ENCODE measurements at places on chromosomes 13 and 19.

GRCh38 chr13:61192826-61193225 is 222.8 kb downstream of the PCDH20 start:
- DNase-seq: no peak

DNA sequence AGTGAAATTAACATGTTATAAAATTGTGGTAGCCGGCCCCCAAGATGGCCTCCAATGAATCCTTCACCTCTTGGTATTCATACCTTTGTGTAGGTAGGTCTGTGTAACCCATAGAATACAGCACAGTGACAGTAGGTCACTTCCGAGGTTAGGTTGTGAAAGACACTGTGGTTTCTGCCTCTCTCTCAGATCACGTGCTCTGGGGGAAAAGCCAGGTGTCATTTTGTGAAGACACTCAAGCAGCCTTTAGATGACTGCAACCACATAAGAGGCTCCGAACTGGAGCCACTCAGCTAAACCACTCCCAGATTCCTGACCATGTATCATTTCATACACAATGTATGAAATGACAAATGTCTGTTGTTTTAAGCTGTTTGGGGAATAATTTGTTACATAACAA is 9.8 kb upstream of the USPL1 start:
- no peak for DNase-seq

DNA sequence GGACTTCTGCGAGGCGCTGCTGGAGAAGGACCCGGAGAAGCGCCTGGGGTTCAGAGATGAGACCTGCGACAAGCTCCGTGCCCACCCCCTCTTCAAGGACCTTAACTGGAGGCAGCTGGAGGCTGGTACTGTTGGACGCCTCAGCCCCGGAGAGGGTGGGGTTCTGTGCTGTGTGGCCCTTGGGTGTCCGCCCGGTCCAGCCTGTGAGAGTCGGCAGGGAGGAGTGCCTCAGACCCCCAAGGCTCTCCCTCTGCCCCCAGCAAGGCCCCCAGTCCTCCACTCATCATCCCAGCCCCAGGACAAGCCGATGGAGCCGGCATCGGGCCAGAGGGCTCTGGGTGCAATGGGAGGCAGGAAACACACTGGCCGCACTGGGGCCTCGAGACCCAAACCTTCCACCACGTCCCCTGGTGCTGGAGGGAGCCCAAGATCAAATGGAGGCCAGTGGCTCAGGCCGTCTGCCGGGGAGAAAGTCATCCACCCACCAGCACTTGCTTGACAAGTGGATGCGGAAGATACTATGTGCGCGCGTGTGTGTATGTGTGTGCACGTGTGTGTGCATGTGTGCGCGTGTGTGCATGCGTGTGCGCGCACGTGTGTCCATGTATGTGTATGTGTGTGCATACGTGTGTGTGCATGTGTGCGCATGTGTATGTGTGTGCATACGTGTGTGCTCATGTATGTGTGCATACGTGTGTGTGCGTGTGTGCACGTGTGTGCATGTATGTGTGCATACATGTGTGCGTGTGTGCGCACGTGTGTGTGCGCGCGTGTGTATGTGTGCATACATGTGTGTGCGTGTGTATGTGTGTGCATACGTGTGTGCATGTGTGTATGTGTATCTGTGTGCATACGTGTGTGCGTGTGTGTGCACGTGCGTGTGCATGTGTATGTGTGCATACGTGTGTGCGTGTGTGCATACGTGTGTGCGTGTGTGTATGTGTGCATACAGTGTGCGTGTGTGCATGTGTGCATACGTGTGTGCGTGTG is 25.8 kb upstream of the TMEM255B start:
- no peak for DNase-seq

GRCh38 chr19:29782260-29782580 is 29.6 kb upstream of the CCNE1 start:
- no peak for DNase-seq

- DNase-seq: no peak
Observed at GRCh38 chr13:79941752-79942151, 399.2 kb downstream of the SPRY2 start.

GRCh38 chr13:114319441-114319913 is 5.2 kb downstream of the CHAMP1 start:
- DNase-seq: no peak

DNA sequence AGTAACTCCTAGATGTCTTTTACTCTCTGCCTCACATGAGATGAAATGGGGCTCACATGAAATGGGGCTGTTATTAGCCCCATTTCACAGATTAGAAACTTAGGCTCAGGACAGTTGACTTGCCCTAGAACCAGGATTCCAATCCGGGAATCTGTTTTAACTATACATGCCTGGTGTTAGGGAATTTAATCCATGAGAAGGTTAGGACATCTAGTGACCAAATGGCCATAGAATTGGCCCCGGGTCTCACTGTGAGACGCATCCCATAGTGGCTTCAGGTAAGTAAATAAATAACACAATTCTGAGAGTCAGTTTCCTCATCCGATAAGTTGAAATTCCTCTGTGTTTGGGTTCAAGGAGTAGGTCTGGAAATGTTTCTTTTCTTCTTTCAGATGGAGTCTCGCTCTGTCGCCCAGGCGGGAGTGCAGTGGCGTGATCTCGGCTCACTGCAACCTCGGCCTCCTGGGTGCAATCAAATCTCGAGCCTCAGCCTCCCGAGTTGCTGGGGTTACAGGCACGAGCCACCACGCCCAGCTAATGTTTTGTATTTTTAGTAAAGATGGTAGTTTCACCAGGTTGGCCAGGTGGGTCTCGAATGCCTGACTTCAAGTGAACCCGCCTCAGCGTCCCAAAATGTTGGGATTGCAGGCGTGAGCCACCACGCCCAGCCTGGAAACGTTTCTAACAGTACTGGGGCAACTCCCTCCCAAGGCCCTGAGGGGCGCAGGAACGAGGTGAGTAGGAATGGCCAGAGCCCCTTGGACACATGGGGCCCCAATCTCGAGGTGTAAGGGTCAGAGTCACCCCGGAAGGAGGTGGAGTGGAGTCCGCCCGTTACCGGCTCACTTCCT is 1.2 kb upstream of the ZNF574 start:
- no peak for DNase-seq

DNA sequence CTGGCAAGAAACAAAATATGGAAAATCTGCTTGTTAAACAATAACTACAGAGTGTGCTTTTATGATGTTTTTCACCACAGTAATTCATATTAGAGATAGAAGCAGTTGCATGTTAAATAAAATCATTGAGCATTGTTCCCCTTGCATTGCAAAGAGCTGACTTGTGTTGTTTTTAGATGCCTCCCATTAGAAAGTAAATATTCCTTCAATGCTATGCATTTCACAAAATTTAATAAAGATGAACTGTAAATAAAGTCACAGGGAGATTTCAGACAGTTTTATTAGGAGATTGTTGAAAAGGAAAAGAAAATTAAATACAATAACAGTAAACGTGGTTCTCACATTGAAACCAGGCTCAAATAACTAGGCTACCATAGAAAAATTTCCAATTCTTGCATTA is 429.3 kb downstream of the DACH1 start:
- DNase-seq: no peak

DNA sequence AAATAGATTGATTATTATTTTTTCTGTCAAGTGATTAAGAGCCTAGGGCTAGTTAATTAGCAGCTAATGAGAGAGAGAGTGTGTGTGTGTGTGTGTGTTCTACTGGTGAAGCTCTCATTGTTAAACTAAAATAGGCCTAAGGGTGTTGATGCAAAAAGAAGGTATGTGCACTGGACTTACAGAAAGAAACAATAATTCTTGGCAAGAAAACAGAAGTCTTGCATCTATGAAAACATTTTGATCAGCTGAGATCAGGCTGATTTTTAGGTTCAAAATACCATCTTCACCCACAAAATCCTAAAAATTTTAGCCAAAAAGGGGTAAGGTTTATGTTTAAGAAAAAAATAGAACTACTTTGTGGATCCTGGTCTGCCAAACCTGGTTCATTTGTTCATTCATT is 106.5 kb downstream of the POSTN start:
- no peak for DNase-seq

- DNase-seq: no peak
Observed at GRCh38 chr13:65260946-65261891, 1968.9 kb downstream of the PCDH9 start.

DNA sequence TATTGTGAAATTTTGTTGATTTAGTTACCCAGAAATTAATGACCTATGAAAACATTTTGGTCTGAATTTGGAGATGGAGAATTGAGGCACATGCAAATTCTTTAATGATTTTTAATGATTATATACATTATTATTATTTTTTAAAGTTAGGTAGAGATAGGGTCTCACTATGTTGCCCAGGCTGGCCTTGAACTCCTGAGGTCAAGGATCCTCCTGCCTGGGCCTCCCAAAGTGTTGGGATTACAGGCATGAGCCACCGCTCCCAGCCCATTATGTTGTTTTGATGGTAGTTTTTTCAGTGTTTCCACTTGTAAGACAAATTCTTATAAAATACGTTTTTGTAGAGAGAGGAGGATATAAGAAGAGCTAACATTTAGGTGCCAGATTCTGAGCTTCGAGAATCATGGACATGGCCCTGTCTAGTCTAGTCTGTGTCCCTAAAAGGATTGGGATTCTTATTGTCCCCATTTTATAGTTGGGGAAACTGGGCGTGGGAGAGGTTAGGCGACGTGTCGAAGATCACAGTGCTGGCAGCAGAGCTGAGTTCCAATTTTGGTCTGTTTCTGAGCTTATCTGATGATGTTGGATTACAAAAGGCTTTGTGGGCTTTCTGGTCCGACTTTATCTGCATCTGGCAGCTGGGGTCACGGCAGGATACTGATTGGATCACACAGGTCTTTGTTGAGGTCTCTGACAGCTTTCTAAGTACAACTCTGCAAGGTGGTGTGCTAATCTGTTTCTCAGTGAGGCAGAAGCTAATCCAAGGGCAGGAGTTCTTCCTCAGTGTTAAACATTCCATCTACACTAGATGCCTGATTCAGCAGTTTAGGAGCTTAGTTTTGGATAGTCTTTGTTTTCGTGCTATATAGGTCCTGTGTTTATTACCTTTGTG is 7.5 kb upstream of the WDR88 start:
- no peak for DNase-seq

- DNase-seq: no peak
Observed at GRCh38 chr13:32255724-32256109, 59.4 kb downstream of the ZAR1L start.

DNA sequence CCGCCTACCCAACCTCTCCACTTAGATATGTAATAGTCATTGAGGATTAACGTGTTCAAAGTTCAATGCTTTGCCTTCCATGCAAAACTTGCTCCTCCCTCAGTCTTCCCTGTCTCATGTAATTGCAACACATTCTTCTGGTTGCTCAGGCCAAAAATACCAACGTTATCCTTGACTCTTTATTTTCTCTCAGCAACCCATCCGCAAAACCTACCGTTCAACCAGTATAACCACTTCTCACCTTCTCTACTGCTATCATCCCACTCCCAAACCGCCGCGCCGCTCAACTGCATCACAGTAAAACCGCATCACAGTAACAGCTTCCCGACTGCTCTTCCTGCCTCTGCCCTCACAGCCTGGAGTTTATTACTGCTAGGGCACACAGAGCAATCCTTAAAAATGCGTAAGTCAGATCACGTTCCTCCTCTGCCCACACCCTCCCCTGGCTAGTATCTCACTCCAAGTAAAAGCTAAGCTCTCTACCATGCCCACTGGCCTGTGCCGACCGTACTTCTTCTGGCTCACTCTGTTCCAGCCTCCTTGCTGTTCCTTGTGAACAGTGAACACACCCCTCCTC is 8.2 kb downstream of the MTIF3 start:
- no peak for DNase-seq

DNA sequence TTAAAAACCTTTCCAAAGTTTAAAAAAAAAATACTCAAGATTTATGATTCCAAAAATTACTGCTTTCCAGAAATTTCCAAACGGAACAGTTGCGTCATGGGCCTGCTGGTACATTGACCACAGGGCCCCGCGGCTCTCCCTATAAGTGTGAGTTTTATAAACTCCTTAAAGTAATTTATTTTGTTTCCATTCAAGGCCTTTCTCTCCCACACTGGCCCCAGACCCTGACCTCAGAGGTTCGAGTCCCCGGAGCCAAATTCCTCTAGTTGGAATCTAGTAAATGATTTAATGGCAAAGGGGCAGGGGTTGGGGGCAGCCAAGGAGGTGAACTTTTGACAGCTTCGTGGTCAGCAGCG is 97.5 kb downstream of the INSR start:
- DNase-seq: no peak

DNA sequence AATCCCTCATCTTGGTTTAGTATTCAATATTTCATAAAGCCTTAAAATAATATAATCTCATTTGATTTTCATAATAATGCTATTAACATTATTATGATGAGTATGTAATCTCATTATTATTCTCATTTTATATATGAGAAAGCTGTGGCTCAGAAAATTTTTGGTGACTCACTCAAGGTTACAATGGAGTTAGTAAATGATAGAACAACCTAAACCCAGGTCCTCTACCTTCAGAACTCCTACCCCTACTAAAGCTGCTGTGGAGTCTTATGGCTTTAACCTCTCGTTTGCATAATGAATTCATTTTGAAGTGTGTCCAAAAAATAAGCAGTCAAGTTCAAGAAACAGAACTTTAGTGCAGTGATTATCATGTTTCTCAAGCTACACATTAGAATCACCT is 226.3 kb downstream of the TBC1D4 start:
- no peak for DNase-seq

- no peak for DNase-seq
Observed at GRCh38 chr19:1063030-1063908, 3.7 kb upstream of the ARHGAP45 start.

GRCh38 chr13:23671377-23671776 is 101.2 kb downstream of the TNFRSF19 start:
- DNase-seq: no peak

DNA sequence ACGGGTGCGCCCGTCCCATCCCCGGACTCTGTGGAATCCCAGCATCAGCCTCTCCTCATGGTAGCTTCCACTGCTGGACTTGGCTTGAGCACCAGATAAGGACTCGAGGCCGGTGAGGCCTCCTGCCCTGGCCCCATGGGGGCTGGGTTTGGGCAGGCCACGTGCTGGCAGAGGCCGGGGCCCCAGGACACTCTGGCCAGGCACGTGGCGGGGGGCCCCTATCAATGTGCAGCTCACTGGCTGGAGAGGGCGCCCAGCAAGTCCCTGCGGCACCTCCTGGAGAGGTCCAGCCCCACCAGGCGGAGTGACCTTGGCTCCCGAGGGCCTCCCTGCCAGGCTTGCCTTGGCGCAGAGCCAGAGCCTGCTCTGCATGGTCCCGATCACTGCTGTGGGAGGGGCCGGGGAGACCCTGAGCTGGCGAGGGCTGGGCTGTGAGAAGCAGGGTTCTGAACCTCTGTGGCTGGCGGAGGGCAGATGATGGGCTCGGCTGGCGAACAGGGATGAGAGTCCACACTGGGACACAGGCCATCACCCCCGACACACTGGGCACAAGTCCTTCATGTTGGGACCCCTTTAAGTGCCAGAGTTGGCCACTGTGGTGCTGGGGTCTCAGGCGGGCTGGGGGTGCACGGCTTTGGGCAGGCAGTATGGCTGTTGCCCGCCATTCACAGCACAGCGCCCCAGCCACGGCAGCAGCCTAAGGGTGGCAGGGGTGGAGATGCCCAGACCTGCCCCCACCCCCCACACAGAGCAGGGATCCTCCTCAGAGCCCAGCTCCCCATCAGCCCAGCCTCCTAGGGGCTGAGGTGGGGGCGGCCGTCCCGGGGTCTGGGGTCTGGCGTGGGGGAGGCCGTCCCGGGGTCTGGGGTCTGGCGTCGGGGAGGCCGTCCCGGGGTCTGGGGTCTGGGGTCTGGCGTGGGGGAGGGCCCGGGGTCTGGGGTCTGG is 19.1 kb downstream of the CEBPG start:
- no peak for DNase-seq
